Osteocyte (in vitro differentiated cells): ENCODE measurements at places on chromosomes 1 and 21. TPM values are rescaled to one million over a fixed set of nuclear protein-coding genes. Genes with fewer than 3 reads are reported as not detected.

- DNase-seq, result no peak
These were observed 60.6 kb downstream of the RGS2 start for GRCh38 chr1:192869308-192869940.

The SERPINC1 gene
- total RNA-seq, result 0.40 TPM in 1 of 2 replicates, not detected in the other

The NBPF19 gene
- 22.1 and 23.2 TPM in 2 replicates for total RNA-seq

DNA sequence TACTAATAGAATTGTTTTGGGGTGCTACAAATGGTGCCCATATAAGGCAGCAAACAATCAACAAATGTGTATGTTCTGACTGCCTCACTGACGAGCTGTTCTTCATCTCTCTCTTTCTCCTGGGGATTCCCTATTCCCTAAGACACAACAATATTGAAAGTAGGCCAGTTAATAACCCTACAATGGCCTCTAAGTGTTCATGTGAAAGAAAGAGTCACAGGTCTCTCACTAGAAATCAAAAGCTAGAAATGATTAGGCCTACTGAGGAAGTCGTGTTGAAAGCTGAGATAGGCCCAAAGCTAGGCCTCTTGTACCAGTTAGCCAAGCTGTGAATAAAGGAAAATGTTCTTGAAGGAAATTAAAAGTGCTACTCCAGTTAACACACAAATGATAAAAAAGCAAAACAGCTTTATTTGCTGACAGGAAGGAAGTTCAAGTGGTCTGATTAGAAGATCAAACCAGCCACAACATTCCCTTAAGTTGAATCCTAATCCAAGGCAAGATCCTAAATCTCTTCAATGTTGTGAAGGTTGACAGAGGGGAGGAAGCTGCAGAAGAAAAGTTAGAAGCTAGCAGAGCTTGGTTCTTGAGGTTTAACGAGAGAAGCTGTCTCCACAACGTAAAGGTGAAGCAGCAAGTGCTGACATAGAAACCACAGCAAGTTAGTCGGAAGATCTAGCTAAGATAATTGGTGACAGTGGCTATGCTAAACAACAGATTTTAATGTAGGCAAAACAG is 26.3 kb downstream of the ATP2B4 start:
- DNase-seq, result no peak

The DNAJC6 gene
- total RNA-seq, result 50.8 and 53.8 TPM in 2 replicates

GRCh38 chr1:193658081-193658480 is 471.7 kb upstream of the B3GALT2 start:
- DNase-seq, result no peak

GRCh38 chr1:58190267-58190988 is 356.1 kb downstream of the OMA1 start:
- no peak for DNase-seq

- no peak for DNase-seq
These were observed 7.8 kb downstream of the CELSR2 start for GRCh38 chr1:109256971-109257681.

DNA sequence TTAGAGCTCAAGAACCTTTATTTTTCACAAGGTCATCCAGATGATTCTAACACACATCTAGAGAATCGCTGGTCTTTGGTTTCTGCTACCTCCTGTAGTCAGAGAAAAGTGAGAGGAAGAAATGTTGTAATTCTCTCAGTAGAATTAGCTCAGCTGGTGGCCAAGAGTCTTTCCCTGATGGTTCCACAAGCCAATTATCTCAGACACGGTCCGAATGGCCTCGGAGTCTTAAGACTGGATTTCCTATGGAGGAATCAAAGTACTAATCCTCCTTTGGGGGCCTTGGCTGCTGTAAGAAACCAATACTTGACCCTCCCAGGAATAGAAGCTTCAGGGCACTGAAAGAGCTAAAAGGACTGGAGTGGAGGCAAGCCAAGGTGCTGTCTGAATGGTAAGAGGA is 1.8 kb downstream of the TMEM81 start:
- DNase-seq, result no peak

DNA sequence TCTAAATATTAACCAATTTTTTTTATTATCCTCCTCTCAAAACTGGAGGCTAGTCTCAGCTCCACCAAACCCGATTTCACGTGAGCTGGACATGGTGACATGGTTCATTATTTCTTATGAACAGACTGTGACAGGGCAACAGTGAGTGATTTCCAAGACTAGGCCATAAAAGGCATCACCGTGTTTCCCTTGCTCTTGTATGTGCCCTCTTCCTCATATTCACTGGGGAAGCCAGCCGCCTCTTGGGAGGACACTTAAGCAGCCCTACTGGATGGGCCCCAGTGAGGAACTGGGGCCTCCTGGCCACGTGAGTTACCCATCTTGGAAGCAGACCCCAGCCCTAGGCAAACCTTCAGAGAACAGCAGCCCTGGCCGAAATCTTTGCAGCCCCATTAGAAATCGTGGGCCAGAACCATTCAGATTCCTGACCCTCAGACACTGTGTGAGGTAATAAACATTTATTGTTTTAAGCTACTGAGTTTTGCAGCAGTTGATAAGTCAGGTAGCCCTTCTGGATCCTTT is 105.0 kb downstream of the GALNT2 start:
- DNase-seq, result peak; percentile 40

The FCRL1 gene
- not detected in 2 replicates for total RNA-seq

The ZNF695 gene
- total RNA-seq, result 1.5 and 1.9 TPM in 2 replicates

The GJC2 gene
- 1.6 TPM in 2 replicates for total RNA-seq

DNA sequence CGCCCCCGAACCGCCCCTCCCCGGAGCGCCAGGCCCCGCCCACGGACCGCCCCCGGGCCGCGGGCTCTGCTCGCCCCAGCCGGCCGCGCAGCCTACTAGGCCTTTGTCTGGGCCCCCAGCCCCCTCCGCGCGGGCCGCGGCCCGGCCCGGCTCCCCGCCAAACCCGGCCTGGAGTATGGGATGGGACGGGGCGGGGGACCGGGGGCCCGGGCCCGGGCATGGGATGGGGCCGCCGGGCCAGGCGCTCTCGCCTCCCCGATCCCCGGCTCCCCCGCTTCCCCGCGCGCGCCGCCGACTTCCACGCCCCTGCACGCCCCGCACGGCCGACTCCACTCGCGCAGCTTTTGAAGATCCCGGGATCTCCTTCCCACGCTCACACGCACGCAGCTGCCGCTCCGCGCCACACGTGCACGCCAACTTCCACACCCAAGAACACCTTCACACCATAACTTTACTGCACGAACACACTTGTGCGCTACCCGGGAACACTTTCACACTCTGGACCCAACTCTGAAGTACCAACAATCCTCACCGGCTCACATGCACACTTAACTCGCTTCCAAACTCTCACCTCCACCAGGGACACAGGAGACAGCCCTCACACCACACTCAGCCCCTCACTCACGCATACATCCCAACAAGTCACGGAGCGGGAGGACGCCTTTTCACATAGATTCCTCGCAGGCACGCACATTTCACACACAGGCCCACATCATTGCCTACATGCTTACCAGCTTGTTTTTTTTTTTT is 437 bp upstream of the HSPG2 start:
- DNase-seq, result peak; percentile 94
